ENCODE measurements at places on chromosomes 13 and 19. TPM values are rescaled to one million over a fixed set of nuclear protein-coding genes. Genes with fewer than 3 reads are reported as not detected.

- DNase-seq: peak; percentile 65
Measured at GRCh38 chr13:31765138-31765785, 25.9 kb downstream of the RXFP2 start.

Gene GPR180
- 3.9 TPM for total RNA-seq

DNA sequence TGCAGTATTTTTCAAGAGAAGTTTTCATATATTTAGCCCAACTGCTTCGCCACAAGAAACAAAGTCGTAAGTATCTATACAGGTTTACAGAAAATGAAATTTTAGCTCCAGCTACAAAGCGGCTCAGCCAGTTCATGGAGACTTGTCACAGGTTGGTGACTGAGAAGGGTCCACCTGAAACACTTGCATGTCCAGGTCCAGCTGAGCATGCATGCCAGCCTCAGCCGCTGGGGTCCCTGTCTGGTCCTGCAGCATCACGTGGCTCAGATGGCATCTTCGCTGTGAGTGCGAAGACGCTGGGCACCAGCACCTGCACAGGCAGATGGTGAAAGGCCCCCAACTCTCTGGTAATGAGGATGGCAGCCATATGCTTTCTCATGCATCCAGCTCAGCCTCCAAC lies 63.8 kb downstream of the SHISA2 start:
- DNase-seq: no peak

DNA sequence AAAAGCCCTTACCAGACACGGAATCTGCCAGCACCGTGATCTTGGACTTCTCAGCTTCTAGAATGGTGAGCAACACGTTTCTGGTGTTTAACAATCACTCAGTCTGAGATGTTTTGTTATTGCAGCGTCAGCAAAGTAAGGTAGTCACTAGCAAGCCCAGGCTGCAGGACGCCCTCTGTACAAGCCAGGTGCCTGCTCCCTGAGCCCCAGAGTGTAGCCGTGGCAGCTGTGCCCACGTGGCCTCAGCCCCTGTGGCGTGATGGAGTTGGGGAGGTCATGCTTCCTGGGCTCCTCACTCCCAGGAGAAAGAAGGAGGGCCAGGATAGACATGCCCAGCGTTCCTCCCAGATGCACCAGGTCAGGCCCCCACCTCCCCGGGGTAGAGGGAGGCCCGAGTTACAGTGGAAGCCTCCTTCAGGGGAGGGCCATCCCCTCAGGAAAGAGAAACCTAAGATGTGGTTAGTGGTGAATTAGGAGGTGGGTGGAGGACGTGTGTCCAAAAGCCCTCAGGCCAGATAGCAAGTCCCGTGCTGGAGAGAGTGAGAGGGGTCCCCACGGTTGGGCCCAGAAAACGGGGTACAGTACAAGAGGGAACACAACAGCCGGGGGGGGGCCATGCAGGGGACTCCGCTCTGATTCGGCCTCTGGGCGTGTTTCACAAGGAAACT lies 169.6 kb upstream of the SOX1 start:
- DNase-seq: no peak

Gene BCAM
- total RNA-seq: 338 TPM

Gene ALOX5AP
- total RNA-seq: not detected

DNA sequence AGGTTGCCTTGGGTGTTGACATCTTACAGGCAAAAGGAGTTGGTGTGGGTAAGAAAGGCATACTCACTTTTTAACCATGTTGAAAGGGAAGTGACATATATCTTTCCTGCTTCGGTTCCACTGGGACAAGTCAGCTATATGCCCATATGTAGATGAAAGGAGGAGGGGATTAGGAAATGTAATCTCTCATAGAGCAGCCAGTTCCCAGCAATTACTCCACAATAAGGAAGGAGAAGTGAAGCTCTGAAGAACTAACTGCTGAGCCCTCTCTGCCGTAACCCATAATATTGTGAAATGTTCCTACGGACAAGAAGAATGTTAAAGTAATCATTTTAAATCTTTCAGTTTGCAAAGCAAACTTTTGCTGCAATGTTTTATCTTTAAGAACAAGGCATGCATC lies 82.2 kb downstream of the EDNRB start:
- no peak for DNase-seq

Gene ZNF93
- 29.1 TPM for total RNA-seq

- no peak for DNase-seq
Measured at GRCh38 chr13:31930901-31931522, 100.6 kb upstream of the FRY start.

GRCh38 chr19:47113850-47114651 lies 475 bp upstream of the ZC3H4 start:
- no peak for DNase-seq

DNA sequence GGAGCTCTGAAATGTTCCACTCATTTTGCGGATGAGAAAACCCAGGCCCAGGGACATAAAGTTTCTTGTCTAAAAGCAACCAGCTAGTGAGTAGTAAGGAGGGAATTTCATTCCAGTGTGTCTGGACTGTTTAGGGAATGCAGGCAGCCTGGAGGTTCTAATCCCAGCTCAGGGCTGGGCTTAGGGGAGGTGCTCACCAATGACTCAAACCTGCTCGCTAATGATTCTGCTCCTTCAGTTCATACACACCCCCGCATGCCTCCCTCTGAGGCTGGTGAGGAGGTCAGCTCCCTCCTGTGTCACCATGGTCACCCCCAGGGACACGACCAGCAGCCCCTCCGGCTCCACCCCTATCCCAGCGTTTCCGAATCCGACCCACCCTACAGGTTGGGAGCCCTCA lies 34.6 kb downstream of the CYP4F2 start:
- no peak for DNase-seq

- no peak for DNase-seq
Measured at GRCh38 chr19:12946731-12947496, 1.3 kb downstream of the RAD23A start.

Gene PTGIR
- 0.35 TPM for total RNA-seq

DNA sequence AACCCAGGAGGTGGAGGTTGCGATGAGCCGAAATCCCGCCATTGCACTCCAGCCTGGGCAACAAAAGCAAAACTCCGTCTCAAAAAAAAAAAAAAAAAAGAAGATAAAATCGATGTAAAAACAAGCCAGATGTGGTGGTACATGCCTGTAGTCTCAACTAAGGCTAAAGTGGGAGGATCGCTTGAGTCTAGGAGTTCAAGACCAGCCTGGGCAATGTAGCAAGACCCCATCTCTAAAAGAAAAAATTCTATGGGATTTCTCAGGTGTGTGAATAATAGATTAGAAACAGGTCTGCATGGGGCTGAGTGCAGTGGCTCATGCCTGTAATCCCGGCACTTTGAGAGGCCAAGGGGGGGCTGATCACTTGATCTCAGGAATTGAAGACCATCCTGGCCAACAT lies 11.1 kb downstream of the PGPEP1 start:
- no peak for DNase-seq

- DNase-seq: peak; percentile 42
Measured at GRCh38 chr13:49791315-49791710, 1.2 kb downstream of the KPNA3 start.

DNA sequence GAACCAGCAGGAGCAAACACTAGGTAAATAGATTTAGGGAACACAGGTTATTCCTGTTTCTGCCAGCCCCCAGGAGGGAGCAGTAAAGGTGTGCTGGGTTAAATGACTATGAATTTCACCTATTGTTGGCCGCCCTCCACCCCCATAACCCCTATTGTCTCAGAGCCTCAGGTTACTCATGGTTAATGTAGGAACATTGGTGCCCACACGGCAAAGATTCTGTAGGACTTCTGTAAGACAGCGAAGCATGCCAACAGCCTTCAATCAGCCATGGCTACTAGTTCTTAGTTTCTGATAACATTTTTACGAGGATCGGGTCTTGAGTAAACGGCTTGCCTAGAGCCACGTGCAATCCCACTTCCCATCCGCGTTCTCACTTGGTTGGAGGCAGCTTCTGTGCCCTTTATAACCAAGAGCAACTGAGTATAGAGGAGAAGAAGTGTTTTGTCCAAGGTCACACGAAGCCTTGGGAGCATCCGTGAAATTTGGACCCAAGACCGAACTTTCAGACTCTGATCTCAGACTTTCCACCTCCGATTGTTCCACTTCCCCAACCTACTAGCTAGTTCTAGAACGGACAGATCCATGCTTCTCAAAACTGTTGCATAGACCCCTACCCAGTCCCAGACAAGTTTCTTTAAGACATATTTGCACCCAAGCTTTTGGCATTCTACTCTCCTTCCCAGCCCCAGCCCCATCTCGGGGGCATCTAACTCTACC lies 5.1 kb upstream of the CACNG8 start:
- no peak for DNase-seq

Gene ZNF66
- 5.0 TPM for total RNA-seq

DNA sequence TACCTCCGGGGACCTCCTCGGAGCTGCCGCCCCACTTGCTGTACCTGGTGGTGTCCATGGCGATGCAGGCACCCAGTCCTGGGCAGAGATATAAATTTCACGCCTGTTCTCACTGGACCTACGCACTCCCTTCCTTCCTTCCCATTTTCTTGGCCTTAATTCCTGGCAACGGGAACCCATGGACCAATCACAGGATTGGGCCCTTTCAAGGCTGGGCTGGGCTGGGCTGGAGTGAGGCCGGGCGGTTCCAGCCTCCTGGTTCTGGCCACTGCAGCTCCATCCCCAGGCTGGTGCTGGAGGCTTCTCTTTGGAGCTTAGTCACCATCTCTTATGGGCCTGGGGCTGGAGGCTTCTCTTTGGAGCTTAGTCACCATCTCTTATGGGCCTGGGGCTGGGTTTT lies at the start of gene CLEC4G:
TSS of gene CLEC4G (minus strand) at position 66 of the 400 bp plus-strand sequence. CDS start at position 58, 8 bp downstream.
- no peak for DNase-seq

Gene ERFL
- 1.0 TPM for total RNA-seq
